M059J (cell line): ENCODE measurements at places on chromosomes 7 and 10. TPM values are rescaled to one million over a fixed set of nuclear protein-coding genes. Genes with fewer than 3 reads are reported as not detected.

- no peak for DNase-seq
Observed at GRCh38 chr10:125023862-125024496, 82.1 kb downstream of the ZRANB1 start.

MBL2 gene
- 0.02 TPM in 1 of 2 replicates, not detected in the other for total RNA-seq

DNA sequence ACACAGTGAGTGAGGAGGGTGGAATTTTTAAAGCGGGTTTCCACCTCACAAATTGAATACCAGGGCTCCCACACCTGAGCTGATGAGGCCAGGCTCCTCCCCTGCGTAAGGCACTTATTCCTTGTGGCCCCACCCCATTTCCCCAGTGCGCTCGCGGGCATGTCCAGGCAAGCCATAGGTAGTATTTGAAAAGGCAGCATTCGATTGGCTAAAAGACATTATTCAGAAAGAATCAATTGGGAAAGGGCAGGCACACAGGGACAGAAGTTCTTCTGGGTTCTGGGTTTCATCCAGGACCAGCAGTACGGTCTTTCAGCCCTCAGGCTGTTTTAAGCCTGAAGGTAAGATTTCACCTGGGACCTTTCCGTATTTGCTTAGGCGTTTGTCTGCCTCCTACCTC lies 222.3 kb downstream of the BBS9 start:
- DNase-seq = no peak

REPIN1 gene
- 103 and 155 TPM in 2 replicates for total RNA-seq

DNA sequence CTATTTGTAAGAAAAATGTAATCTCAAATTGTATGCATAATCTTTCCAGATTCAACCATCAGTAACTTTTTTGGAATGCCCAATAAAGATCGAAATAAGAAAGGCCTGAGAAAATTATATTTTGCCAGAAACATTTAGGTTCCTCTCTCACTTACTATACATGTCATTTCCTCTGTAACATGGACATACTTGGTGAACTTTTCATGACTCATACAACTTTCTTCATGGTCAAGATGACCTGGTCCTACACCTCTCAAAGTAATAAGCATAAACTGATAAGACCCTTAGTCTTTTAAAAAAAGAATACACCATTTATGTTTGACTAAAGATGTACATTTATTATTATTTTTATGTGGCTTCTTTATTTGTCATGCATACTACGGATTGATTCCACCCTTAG lies 125.3 kb downstream of the REEP3 start:
- DNase-seq = no peak

- peak; percentile 25 for DNase-seq
Observed at GRCh38 chr7:45881759-45882464, 6.4 kb upstream of the IGFBP1 start.

RET gene
- 0.15 TPM in 1 of 2 replicates, not detected in the other for total RNA-seq
